ENCODE measurements at places on chromosomes 13 and 19. TPM values are rescaled to one million over a fixed set of nuclear protein-coding genes. Genes with fewer than 3 reads are reported as not detected.

GRCh38 chr13:95073747-95074311 lies 227.4 kb downstream of the ABCC4 start:
- DNase-seq: no peak

DNA sequence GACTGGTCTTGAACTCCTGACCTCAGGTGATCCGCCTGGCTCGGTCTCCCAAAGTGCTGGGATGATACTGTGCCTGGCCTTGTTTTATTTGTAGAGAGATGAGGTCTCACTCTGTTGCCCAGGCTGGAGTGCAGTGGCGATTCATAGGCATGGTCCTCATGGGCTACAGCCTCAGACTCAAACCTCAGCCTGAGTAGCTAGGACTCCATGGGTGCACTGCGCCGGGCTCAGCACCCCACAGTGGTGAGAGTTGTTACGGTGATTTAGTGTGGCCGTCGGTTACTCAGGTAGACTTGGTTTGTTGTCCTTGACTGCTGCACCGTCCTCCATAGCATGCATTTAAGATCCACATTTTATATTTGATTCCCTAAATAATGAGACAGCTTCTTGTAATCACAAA lies 80.7 kb downstream of the SLC6A16 start:
- no peak for DNase-seq

DNA sequence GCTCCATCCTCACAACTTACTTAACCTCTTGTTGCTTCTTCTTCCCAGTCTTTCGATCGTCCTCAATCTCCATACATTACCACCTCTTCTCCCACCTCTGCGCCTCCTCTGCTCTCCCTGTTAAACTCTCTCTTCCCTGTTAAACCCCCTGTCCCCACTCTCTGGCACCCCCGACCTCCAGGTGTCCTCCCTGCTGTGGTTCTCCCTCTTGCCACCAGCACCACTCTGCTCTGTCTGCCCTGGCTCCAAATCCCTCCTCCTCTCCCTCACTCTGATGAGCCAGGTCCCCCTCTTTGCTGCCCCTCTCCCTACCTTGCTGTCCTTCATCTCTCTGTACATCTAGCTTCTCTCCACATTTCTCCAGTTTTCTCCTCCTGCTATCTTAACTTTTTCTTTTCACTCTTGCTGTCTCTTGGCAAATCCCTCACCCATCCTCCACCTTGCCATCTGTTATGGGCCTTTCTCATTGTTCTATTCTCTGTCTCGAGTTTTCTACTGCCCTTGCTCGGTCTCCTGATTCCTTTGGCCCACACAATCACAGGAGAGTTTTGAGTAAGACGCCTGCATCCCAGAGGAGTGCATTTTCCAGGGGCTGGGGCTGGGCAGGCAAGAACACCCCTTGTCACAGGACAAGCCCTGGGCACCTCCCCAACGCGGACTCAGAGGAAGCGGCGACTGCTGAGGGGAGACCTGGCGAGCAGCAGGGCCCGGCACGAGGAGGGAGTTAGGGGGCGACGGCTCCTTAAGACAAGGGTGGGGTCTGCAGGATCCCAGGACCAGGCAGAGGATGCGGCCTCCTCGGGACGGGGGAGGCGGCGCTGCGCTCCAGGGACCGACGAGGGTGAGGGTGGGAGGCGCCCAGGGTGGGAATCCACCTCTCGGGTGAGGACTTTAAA lies 21.4 kb upstream of the ERVV-1 start:
- no peak for DNase-seq

DNA sequence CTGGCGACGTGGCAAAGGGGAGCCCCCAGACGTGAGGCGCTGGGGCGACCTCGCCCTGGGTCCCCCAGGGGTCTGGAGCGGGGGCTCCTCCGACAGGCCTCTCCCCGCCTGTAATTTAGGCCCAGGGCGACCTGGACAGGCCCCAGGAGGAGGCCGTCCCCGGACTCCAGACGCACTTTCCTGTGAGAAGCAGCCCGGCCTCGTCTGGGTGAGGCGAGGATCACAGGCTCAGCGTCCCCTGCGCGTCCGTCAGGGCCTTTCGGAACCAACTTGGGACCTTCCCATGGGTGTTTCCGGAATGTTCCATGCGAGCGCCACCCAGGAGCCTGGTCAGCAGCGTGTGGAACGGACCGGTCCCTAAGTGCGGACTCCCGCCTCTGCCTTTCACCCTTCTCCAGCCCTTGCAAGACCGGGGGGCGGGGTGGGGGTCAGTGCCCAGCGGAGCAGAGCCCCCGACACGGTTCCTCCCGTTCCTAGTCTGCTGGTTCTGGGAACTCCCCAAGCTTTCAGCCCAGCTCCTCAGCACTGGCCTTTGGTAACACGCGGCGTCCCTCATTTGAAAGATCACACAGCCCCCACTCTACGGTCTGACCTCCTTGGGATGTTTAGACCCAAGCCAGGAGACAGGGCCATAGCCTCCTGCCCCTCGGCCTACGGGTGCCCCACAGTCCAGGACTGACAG lies 1.1 kb upstream of the GRTP1 start:
- no peak for DNase-seq

- DNase-seq: peak; percentile 79
Measured at GRCh38 chr19:55253842-55254624, 4.8 kb downstream of the PPP6R1 start.

- DNase-seq: peak; percentile 32
Measured at GRCh38 chr13:113742000-113742441, 17.0 kb upstream of the TMEM255B start.

DNA sequence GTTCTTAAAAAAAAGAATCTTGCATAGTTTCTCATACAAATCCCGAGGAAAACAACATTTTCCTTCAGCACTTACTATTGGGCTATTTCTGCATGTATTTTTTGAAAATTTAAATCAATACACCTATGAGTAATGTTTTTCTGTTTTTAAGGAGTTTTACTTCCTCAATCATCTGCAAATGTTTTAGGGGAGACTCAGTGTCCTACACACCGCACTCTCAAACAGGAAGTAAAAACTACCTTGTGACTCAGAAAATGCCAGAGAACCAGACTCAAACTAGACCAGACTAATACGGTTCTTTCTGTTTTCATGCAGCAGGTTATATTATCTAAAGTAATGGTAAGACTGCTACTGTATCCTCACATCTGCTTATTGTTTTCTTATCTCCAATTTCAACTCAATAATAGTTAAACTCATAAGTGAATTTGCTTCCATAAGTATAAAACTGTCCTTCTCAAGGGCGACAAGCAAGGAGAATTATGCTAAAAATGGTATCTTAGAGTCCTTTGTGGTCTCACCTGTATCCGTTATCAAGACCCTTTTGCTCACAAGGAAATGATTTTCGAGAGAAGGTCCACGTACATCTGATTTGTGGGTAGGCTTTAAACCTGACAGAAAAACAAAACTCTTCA lies 52.5 kb downstream of the FLT3 start:
- no peak for DNase-seq

GRCh38 chr19:51410950-51411748 lies 6.3 kb downstream of the SIGLEC10 start:
- no peak for DNase-seq

DNA sequence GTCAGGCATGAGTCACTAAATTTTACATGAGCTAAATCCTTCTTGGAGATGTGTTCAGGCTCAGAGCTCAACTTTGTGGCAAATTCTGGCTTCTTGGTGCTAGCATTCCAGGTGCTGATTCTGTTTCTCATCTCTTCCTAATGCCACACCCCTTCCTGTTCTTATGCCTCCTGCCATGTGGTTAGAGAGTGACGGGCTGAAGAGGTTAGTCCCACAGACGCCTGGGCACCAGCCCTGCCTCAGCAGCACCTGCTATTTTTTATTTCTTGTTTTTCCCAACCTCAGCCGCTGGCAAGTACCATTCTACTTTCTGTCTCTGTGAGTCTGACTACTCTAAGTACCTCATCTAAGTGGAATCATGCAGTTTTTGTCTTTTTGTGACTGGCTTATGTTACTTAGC lies 329.5 kb downstream of the KCNRG start:
- no peak for DNase-seq

- DNase-seq: no peak
Measured at GRCh38 chr19:39827216-39827615, 6.7 kb downstream of the DYRK1B start.

Gene NLRP5
- not detected for polyA plus RNA-seq

Gene IER2
- 277 TPM for polyA plus RNA-seq

Gene LHB
- not detected for polyA plus RNA-seq
